ENCODE measurements at places on chromosomes 5 and 9. TPM values are rescaled to one million over a fixed set of nuclear protein-coding genes. Genes with fewer than 3 reads are reported as not detected.
A peak's percentile ranks its signal among the peaks of the same experiment; 100 is the strongest.

DNA sequence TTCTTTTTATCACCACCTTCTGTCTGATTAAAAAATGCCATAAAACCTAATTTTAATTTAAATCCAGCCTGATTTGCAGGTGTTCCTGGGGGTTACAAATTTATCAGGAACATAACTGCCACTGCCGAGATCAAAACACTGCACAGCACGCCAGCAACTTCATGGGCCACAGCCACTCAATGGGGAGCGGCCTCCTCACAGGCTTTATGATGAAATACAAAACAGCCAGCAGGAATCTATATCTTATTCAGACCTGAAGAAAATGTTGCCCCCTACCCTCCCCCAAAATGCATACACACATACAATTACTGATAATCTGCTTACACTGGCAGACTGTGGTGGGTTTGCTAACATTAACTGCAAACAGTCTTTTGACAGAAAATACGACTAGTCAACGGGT, 151.7 kb upstream of the POU5F2 start:
- no peak for DNase-seq

- no peak for DNase-seq
These were observed 194.1 kb downstream of the DCP2 start for GRCh38 chr5:113170707-113171106.

- no peak for DNase-seq
These were observed 394.3 kb downstream of the GADD45G start for GRCh38 chr9:89999176-89999533.

DNA sequence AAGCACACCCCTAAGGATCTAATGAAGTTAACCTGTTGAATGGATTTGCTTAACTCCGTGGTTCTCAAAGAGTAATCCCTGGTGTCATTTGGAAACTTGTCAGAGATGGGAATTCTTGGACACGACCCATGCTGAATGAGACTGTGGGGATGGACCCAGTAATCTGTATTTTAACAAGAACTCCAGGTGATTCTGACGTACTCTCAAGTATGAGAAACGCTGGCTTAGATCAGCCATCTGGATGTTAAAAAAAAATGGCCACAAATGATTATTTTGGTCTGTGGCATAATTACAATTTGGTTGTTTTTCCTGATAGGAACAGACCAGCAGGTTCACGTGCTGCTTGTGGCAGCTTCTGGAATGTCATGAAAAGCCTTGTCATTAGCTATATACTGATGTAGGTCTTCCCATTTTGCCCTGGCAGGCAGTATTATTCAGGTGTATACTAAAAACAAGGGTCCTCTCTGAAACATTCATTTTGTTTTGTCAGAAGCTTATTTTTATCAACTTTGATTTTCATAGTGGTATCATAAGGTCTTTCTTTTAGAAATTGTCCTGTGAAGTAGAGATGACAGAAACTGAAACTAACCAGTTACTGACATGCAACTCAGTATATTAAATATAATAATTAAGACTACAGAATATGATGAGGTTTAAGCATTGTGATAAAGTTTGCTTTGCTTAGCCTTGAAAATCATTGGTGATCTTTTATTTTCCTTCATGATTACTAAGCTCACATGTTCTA, 15.4 kb downstream of the CPEB4 start:
- no peak for DNase-seq

- DNase-seq = no peak
These were observed 368.0 kb upstream of the GRIN3A start for GRCh38 chr9:102106439-102106838.

- no peak for DNase-seq
These were observed 5.3 kb downstream of the SARDH start for GRCh38 chr9:133732639-133733408.

- DNase-seq = no peak
These were observed 446.4 kb downstream of the RASEF start for GRCh38 chr9:82616545-82616944.

DNA sequence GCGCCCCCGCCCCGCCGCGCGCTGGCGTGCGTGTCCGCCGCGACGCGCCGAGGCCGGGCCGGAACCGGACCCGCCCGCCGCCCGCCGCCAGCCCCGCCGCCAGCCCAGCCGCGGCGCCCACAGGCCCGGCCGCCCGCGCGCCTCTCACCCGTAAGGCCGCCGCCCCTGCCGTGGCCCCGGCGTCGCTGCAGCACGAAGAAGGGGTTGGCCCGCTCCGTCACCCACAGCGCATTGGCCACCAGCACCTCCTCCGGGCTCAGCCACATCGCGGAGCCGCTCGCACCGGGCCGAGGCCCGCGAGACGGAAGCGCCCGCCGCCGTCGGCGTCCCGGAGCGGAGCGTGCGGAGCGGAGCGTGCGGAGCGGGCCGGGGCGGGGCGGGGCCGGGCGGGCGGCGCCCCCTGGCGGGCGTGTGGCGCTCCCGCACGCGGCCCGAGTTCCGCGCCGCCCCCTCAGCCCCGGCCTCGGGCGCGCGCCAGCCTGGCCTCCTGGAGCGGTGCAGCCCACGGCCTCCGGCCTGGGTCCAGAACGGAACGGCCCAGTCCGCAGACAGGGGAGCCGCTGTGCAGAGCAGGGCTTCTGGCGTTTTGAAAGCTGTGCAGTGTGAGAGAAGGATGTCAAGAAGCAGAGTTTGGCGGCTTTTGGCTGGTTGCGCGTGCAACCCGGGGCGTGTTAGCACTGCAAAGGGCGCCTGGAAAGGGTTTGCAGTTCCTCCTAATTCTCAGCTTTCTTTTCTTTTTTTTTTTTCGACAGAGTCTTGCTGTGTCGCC, at the start of gene TBC1D9B:
TSS of gene TBC1D9B (minus strand) at position 342 of the 769 bp plus-strand sequence. CDS start at position 266, 76 bp downstream.
- DNase-seq = peak; percentile 82

DNA sequence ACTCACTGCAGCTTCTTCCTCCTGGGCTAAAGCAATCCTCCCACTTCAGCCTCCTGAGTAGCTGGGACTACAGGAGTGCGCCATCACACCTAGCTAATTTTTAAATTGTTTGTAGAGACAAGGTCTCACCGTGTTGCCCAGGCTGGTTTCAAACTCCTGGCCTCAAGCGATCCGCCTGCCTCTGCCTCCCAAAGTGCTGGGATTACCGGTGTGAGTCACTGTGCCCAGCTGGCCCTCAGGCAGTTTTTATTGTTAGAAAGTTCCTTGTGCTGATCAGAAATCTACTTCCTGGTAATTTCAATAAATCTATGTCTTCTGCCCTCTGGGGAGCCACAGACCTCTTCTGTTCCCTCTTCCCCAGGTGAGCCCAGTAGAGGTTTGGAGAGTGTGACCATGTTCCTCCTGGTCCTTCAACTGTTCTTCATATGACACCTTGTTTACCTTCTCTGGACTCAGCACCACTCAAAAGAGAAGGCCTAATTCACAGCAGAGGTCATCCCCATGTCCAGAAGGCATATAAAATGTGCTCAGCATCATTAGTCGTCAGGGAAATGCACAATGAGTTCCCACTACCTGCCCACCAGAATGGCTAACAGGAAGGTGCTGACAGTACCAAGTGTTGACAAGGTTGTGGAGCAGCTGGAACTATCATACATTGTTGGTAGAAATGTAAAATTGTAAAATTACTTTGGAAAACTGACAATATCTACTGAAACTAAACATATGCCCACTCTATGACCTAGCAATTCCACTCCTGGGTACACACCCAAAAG, 10.4 kb downstream of the TMOD1 start:
- DNase-seq = peak; percentile 41

DNA sequence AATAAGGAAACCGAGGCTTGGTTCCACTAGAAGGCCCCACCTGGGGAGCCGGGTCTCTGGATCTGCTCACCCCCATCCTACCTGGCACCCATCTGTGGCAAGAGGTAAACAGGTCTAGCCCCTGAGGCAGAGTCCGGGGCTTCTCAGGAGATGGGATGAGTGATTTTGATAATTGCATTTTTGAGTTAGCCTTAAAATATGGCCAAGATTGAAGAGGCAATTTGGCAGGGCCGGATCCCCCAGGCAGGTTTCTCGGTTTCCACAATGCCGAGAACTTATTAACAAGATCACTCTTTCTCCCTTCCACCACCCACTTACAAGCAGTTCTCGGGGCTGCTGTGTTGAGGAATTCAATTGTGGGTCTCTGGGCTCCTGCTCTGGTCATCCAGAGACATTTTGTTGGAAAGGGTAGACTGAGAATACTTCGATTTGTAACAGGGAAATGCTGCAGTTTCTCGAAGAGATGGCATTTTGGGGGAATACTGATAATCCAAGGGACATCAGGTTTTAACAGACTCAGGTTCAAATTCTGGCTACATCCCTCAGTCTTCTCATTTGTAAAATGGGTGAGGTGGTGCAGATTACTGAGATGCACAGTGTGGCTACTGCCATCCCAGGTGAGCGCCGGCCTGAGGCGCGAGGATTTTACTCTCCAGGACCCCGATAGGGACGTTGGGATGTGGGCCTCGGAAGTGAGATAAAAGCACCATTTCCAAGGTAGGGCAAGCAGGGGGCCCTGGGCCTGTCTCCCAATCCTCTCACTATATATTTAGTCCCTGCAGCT, 194.2 kb downstream of the CDK5RAP2 start:
- no peak for DNase-seq

GRCh38 chr5:142201471-142201887, 92.9 kb downstream of the NDFIP1 start:
- peak; percentile 61 for DNase-seq

IFNA13 gene
- total RNA-seq = not detected

PCDHAC1 gene
- not detected for total RNA-seq

SPACA9 gene
- 1.2 TPM for total RNA-seq

DAP gene
- total RNA-seq = 40.6 TPM

SUB1 gene
- 362 TPM for total RNA-seq

Data from SJSA1 (cell line).